ENCODE measurements at places on chromosomes 1 and 21. TPM values are rescaled to one million over a fixed set of nuclear protein-coding genes. Genes with fewer than 3 reads are reported as not detected.

Gene RBM11
- 4.4 TPM for polyA plus RNA-seq

Gene MAP3K21
- 31.5 TPM for polyA plus RNA-seq

Gene IGSF9
- polyA plus RNA-seq = 15.1 TPM

Gene FHAD1
- polyA plus RNA-seq = 2.9 TPM

DNA sequence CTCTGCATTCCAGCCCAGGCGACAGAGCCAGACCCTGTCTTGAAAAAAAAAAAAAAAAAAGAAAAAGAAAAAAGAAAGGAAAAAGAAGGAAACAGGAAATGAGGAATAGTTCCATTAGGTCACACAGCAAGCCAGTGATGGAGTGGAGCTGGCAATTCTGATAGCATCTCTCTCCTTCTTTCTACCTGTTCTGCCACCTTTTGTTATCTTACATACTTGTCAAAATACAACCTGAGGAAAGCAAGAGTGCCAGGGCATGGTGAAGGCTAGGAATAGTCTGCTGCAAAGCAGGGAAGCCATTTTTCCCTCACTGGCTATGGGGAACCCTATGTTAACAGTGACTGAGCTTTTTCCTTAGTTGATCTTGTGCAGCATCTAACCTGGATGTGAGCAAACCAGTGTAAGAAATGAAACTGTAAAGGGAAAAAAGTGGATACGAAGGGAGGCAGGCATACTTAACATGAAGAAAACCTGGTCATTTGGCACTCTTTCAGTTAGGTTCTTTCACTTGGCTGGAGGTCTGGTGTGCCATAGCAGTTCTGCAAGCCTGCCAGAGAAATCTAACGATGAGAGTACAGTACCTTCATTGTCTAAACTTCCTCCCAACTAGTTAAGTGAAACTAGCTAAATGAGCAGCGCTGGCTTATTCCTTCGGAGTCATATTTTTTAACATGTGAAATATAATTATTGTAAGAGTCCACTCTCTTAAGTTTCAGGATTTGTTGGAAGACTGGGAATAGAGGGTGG is 17.9 kb upstream of the THEM5 start:
- no peak for DNase-seq

- DNase-seq = no peak
Observed at GRCh38 chr1:32774950-32775634, 42.1 kb downstream of the YARS1 start.

- no peak for DNase-seq
Observed at GRCh38 chr1:41481109-41481775, 3.2 kb downstream of the EDN2 start.

GRCh38 chr1:156689953-156690674 is 12.9 kb upstream of the NES start:
- no peak for DNase-seq

- DNase-seq = no peak
Observed at GRCh38 chr1:86756062-86756406, 51.7 kb downstream of the SH3GLB1 start.

- DNase-seq = no peak
Observed at GRCh38 chr1:230359992-230360668, 66.0 kb downstream of the PGBD5 start.

DNA sequence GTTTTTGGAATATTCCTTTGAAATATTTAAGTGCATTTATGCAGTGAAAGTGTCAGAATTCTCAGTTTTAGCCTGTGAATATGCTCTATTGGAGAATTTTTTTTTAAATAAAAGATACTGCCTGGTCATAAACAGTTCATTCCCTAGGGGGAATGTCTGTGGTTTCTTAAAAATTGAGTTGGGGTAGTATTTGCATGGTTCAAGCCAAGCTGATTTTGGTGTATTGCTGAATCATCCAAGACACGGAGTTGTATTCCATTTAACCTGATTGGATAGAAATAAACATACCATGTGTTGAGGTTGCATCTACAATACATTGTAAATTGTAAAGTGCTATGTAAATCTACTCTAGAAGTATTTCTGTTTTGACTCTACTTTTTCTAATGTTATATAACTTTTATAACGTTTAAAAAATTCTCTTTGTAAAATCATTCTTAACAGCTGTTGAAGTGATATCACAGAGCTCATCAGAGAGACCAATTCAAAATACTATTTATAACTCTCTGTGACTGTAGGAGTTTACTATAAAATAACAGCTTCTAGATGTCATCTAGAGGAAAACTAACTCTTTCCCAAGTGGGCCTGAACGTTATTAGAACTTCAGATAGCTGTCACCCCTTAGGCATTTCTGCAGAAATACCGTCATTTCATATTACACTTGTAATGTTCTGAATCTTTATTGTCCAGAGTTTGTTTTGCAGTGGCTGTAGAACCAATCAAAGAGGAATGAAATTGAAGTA is 199.1 kb downstream of the USP25 start:
- DNase-seq = no peak

DNA sequence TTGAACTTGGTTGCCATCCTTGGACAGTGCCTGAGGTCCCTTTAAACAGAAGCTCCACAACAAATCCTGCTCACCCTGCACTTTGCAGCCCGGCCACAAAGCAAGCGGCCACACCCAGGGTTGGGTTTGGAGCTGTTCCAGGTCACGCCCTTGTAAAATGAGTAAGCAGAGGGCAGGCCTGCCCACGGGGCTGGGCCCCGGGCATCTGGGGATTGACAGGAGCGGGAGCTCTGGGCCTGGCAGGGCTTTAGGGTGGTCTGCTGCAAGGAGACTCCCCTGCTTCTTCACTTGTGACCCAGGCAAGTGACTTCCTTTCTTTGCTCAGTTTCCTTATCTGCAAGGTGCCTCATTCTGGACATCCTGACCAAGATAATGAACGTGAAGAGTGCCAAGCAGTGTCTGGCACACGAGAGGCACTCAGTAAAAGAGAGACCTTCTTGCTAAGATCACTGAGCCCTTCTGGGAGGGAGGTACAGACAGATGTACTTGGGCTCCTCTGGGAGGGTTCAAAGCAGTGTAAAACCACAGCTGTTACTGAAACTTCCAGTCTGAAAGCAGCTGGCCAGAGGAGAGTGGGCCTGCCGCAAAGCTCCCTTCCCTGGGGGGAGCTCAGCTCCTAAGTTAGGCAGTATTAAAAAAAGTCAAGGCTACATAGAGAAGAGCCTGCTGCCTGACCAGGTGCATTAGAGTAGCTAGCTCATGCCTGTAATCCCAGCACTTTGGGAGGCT is 2.6 kb downstream of the E2F2 start:
- DNase-seq = no peak

DNA sequence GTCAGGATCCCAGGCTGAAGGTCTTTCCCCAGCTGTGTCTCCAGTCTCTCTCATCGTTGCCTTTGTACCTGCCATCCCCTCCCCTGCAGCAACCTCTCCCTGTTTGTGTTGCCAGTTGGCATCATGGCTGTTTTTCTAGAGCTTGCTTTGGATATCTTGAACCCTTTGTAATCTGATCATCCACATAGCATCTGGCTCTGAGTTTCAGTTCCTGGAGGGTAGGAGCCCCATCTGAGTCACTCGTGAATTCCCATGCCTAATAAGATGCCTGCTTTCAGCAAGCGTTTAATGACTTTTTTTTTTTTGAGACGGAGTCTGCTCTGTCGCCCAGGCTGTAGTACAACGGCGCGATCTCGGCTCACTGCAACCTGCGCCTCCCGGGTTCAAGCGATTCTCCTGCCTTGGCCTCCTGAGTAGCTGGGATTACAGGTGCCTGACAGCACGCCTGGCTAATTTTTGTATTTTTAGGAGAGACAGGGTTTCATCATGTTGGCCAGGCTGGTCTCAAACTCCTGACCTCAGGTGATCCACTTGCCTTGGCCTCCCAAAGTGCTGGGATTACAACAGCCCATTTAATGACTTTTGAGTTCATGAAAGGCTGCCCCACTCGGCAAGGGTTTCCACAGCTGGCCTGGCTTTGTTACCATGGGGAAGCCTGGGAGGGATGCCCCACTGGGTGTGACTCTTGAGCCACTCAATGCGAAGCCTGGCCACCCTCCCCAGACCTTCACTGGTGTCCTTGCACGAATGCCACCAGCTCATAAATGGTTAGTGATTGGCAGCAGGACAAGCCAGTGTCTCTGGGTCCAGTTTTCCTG is 11.9 kb downstream of the ALPL start:
- no peak for DNase-seq

Measured in right renal pelvis (tissue), 4 donors.